ENCODE measurements at places on chromosomes 6 and 20. TPM values are rescaled to one million over a fixed set of nuclear protein-coding genes. Genes with fewer than 3 reads are reported as not detected.

Gene CGAS
- total RNA-seq = 5.3 TPM

Gene MMP24
- 0.52 TPM for total RNA-seq

Gene RUNX2
- total RNA-seq = 0.83 TPM

Gene RALGAPA2
- 38.0 TPM for total RNA-seq

Gene DNMT3B
- total RNA-seq = 0.38 TPM

Gene USP49
- total RNA-seq = 3.1 TPM

Gene UFL1
- total RNA-seq = 28.1 TPM

Gene SMIM29
- total RNA-seq = 19.0 TPM

Gene PDYN
- not detected for total RNA-seq

Gene KIAA1586
- total RNA-seq = 15.8 TPM

Gene NMBR
- total RNA-seq = not detected

Gene ANKRD6
- 16.0 TPM for total RNA-seq

Gene PKIB
- total RNA-seq = 1.8 TPM

Gene SIRPA
- 39.7 TPM for total RNA-seq

Gene FOXS1
- total RNA-seq = 2.8 TPM

Gene FUT9
- under 0.01 TPM for total RNA-seq

Gene EDN1
- 4.0 TPM for total RNA-seq

Gene ZMYND8
- 29.3 TPM for total RNA-seq

Gene SCUBE3
- total RNA-seq = 50.1 TPM

Gene MOXD1
- total RNA-seq = 4.2 TPM

Gene PBOV1
- not detected for total RNA-seq

Gene IL17A
- total RNA-seq = not detected

Gene TULP1
- not detected for total RNA-seq

Gene ACOT8
- total RNA-seq = 12.2 TPM

Gene MUC21
- not detected for total RNA-seq

Gene PLEKHG1
- total RNA-seq = 27.9 TPM

Gene GRM1
- total RNA-seq = not detected

Gene TPBG
- 22.1 TPM for total RNA-seq

Gene KIAA0408
- total RNA-seq = 2.4 TPM

Gene UNC93A
- total RNA-seq = not detected

Gene CD164
- total RNA-seq = 194 TPM

Gene RAMACL
- 2.7 TPM for total RNA-seq

Gene PRL
- not detected for total RNA-seq

Gene GNAS-AS1
- total RNA-seq = not detected

Gene CALHM6
- 5.4 TPM for total RNA-seq

Gene ARMC2
- 12.5 TPM for total RNA-seq

Gene PSMB9
- total RNA-seq = 23.9 TPM

Gene CTAGE9
- total RNA-seq = not detected

Gene RCAN2
- total RNA-seq = 35.4 TPM

Gene BEND3
- total RNA-seq = 1.8 TPM

Gene BAK1
- total RNA-seq = 12.4 TPM

Gene PRICKLE4
- 5.8 TPM for total RNA-seq

Gene LGSN
- total RNA-seq = not detected

Data from posterior vena cava (tissue), 2 donors.